CD4-positive, alpha-beta T cell treated with Interleukin-2 at 100 ng/mL for 4 hours (primary cell): ENCODE measurements at places on chromosomes 5 and 9.

DNA sequence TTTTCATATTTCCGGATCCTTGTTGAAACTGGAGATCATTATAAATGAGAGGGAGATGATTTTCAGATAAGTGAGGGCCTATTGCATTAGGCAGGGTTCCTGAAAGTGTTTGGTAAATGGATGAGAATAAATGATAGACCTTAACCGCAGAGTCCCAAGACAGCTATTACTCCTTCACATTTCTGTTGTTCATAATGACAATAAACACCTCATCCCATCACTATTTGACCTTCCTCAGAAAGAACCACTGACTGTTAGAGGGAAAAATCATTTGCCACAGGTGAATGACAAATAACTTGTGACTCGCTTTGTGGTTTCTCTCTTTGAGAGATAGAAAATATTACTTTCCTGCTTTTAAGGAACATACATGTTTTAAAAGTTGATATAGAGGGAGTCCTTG is 47.3 kb upstream of the TRMT10B start:
- DNase-seq: no peak

DNA sequence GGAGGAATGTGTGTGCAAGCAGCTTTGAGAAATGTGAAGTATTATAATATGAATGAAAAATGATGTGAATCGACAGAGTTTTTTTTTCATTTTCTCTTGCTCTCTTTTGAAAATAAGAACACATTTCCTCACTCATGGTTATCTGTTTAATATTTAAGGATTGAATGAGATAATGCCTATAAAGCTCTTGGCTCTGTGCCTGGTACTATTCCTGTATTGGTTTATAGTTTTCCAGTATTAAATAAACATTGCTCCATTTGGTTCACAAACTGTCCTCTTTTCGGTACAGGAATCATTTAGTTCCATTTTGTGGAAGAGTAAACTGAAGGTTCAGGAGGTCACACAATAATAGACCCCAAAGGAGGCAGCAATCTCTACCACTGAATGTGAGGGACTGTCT is 1185.5 kb upstream of the WWC1 start:
- no peak for DNase-seq

DNA sequence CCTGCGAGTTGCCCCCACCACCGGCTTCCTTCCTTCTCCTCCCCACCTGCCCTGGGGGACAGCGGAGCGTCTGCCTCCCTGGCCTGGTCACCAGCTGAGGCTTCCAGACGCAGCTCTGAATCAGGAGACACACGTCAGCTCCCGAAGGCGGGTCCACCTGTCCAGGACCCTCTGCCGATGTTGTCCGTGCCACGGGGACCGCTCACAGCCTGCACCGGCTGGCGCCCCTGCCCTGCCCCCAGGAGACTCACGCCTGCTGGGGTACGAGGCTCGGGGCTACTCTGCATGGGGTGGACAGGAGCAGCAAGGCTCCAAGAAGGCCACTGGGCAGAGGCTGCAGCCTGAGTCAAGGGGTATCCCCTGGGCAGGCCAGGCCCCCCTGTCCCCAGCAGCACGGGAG is 1.9 kb upstream of the CCDC187 start:
- no peak for DNase-seq

DNA sequence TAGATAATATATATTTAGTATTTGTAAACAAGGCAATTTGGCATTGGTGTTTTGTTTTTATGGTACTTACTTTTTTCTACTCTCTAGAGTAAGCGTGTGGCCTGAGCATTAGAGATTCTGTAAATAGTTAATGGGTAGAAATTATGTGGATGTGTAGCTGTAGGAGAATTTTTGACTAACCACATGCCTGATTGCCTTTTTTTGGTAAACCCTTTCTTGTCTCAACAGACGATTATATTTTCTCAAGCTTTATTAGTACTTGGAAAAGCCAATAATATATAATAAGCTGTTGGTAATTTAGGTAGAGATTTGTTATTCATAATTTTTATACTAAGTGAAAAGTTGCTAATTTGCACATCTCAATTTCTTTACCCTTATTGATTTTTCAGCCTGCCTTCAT is 76.8 kb downstream of the FCHO2 start:
- DNase-seq: no peak

GRCh38 chr5:133974142-133974541 is 5.7 kb upstream of the C5orf15 start:
- no peak for DNase-seq

- no peak for DNase-seq
These were observed 27.5 kb upstream of the HAND1 start for GRCh38 chr5:154505567-154505966.

- DNase-seq: no peak
These were observed 169.7 kb downstream of the NFIB start for GRCh38 chr9:14144215-14144614.

DNA sequence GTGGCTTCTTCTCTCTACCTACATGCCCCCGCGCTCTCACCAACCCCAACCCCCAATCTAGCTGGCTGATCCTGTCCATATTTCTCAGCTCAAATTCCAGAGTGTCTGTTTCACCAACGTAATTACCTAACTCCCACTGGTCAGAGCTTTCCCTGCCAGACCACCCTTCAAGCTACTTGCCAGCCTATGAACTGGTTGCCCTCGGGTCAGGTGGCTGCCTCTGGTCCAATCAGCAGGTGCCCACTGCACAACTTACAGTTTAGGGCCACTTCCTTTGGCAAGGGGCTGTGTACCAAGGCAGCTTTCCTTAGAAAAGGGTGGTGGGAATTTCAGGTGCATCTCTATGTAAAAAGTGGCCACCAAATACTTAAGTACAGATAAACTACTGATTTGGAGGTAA is 92.2 kb upstream of the SLC30A5 start:
- no peak for DNase-seq

DNA sequence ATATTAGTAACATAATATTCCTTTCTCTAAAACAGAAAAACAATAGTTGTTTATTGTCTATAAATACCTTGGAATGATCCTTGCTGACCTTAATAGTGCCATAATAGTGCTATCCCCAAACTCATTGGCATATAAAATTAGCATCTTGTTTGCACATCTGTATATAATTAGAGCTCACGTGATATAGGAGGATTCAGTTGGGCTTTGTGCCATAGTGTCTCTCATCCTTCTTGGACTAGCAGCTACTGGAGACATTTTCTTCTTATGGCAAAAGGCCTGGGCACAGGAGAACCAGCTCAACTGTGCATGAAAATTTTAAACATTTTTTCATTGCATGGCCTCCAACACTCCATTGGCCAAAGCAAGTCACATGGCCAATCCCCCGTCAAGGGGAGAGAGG is 342.5 kb downstream of the SPATA31D1 start:
- no peak for DNase-seq

DNA sequence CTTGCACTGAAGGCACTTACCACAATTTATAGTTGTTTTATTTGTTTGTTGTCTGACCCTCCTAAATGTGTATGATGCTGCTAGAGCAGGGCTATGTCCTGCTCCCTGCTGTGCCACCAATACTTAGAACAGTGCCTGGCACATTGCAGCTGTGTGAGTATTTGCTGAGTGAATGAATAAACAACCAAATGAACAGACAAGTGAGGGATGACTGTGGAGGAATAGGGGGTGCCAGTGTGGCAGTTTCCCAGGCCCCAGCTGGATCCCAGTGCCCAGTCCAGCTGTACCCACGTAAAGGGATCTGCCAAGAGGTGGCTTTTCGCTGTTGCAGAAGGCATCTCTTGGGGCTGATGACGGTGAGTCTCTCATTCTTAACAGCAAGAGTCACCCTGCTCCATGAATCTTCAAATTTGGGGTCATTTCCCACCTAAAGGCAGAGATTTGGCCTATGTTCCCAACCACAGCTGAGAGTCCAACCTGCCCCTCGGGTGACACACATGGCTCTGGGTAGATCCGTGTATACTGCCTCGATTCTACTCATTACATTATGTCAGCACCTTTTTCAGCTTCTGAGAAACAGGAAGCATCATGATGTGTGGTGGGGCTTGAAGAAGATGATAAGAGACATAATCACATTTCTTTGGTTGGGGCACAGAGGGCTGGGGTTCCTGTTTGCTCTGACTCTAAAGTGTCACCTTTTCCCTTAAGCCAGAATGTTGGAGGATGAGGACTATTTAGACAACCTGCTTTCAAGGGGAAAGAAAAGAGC is 14.3 kb downstream of the IL5 start:
- DNase-seq: peak; percentile 32

- no peak for DNase-seq
These were observed 164.5 kb downstream of the COL23A1 start for GRCh38 chr5:178425621-178426068.

DNA sequence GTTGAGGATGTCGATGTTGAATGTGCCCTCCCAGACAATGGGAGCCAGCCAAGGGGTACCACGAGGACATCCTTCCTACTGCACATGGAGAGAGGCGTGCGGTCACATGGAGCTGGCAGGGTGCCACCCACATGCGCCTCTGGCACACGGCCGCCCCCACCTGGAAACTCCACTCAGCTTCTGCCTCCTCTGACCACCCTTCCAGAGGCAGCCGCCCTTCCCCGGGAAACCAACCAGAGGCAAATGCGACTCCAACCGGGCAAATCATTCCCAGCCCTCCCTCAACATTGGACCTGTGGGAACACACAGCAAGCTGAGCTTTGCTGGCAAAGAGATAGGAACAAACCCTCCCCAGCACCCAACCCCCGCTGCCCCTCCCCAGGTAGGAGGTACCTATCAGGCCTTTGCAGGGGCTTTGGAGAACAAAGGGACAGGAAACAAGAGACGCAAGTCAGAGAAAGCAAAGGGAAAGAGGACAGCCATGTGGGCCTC is 17.5 kb downstream of the ABO start:
- no peak for DNase-seq

GRCh38 chr9:20031836-20032235 is 243.0 kb upstream of the SLC24A2 start:
- DNase-seq: no peak

DNA sequence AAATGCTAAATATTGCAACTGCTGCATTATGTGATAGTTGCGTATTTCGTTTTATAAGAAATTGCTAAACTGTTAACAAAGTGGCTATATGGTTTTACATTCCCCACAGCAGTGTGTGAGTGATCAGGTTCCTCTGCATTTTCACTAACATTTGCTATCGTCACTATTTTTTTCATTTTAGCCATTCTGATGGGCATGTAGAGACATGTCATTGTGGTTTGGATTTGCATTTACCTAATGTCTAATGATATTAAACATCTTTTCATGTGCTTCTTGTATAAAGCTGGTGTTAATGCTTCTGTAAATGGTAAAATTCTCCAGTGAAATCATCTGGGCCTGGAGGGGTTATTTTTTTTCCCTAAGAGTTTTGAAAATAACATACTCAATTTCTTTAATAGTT is 61.6 kb downstream of the ERCC6L2 start:
- no peak for DNase-seq

- peak; percentile 14 for DNase-seq
These were observed 58.8 kb downstream of the MTRR start for GRCh38 chr5:7927466-7928375.

DNA sequence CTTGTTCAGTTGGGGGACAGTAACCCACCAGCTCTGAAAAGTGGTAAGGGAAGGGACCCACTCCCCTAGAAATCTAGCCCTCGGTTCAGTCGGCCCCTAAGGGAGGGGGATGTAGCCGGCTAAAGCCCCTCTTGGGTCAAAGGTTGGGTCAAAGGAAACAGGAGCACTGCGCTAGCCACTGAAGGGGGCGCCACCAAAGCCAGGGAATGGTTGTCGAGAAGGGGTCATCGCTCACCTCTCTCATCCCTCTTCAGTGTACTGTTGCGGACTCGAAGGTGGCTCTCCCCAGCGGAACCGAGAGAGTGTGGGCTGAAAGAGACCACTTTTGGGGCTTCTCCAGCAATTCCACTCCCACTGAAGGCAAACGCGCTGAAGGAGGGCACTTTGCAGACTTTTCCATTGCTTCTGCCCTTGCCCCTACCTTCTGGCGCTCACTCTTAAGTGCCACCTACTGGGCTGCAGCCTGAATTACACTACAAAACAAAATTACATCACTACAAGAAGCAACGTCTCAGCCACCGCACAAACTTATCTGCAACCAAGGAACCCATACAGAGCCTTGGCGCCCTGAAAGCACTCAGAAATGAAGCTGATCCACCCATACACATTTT is 396.9 kb downstream of the PDE4D start:
- DNase-seq: no peak

- no peak for DNase-seq
These were observed 887 bp upstream of the MAP3K1 start for GRCh38 chr5:56814361-56814962.

GRCh38 chr5:59333416-59333815 is 560.1 kb downstream of the PDE4D start:
- no peak for DNase-seq

DNA sequence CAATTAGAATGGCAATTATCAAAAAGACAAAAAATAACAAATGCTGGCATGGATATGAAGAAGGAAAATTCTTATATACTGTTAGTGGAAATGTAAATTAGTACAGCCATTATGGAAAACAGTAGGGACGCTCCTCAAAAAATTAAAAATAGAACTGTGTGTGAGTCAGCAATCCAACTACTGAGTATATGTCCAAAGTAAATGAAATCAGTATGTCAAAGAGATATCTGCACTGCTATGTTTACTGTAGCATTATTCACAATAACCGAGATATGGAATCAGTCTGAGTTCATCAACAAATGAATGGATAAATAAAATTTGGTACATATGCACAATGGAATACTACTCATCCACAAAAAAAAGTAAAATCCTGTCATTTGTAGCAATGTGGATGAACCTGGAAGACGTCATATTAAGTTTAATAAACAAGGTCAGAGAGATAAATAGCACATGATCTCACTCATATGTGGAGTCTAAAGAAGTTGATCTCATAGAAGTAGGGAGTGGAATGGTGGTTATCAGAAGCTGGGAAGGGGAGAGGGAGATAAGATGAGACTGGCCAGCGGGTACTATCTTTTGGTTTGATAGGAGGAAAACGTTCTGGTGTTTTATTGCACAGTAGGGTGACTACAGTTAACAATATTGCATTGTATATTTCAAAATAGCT is 16.6 kb upstream of the SHC3 start:
- no peak for DNase-seq

- DNase-seq: no peak
These were observed 3.2 kb upstream of the CDHR2 start for GRCh38 chr5:176545737-176546509.

DNA sequence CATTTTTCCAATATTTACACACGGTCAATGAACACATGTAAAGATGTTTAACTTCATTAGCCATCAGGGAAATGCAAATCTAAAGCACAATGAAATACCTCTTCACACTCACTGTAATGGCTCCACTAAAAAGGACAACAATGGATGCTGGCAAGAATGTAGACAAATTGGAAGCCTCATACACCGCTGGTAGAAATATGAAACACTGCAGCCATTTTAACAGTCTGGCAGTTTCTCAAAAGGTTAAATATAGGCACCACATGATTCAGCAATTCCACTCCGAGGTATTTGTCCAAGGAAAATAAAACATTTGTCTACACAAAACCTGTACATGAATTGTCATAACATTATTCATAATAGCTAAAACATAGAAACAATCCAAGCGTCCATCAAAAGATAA is 20.0 kb downstream of the RNF145 start:
- no peak for DNase-seq

- DNase-seq: no peak
These were observed 90.6 kb downstream of the LMX1B start for GRCh38 chr9:126704157-126704891.
